Type B pancreatic cell (in vitro differentiated cells): ENCODE measurements at places on chromosomes 7 and 10.

DNA sequence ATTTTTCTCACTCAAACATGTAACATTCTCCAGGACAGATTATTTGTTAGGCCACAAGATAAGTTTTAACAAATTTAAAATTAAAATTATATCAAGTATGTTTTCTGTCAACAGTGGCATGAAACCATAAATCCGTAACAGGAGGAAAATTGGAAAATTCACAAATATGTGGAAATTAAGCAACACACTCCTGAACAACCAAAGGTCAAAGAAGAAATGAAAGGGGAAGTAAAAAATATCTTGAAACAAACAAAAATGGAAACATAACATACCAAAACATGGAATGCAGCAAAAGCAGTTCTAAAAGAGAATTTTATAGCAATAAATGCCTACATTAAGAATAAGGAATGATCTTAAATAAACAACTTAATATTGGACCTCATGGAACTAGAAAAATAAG lies 147.3 kb downstream of the ZEB1 start:
- H3K27ac ChIP-seq: no peak overlapping the region
- H3K4me3 ChIP-seq: no peak overlapping the region
- no peaks in the 10 kb centered on the region for H3K27me3 ChIP-seq
- no peak for DNase-seq
- no peaks in the 10 kb centered on the region for H3K4me1 ChIP-seq
- peaks cover 41% of the 10 kb centered on the region for H3K36me3 ChIP-seq

DNA sequence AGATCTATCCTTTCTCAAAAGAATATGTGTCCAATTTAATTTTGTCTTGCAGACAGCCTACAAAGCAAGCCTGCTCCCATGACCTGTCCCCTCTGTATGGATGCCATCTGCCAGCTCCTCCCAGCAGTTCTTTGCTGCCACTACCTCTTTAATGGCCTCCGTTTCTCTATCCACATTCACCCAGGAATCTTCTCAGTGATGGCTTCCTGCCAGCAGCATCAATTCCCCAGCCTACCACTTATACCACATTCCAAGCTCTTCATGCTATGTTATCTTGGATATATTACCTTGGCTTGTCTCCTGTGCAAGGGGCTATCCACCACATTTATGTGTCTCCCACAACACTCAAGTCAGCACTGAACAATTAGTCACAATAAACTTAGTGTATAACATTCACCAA lies 133.2 kb downstream of the VPS50 start:
- H3K27me3 ChIP-seq: no peaks in the 10 kb centered on the region
- H3K36me3 ChIP-seq: no peaks in the 10 kb centered on the region
- H3K4me1 ChIP-seq: no peaks in the 10 kb centered on the region
- DNase-seq: no peak

GRCh38 chr7:128831178-128831993 lies 1.2 kb downstream of the FLNC start:
- H3K27me3 ChIP-seq: peaks cover 11% of the 10 kb centered on the region
- DNase-seq: peak; percentile 83
- H3K4me1 ChIP-seq: peaks cover 24% of the 10 kb centered on the region
- H3K36me3 ChIP-seq: no peaks in the 10 kb centered on the region
- peak overlapping the region; percentile 88 for H3K4me3 ChIP-seq
- no peak overlapping the region for H3K27ac ChIP-seq

DNA sequence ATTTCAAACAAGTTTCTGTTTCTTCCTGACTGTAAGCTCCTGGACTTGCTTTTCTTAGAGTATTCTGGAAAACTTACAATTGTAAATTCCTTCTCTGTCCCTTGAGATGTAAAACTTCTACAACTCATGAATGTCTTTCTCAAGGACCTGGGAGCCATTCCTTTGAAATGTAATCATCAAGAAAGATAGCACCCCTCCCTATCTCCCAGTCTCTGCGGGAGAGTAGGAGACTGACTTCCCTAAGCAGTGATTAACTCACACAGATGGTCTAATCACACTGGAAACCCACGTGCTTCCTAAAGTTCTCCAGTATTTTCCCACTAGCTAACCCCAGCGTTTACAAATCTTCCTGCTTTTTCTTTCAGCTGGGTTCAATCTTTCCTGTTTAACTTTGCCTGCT lies 549.4 kb downstream of the SORCS1 start:
- no peaks in the 10 kb centered on the region for H3K36me3 ChIP-seq
- peaks cover 3% of the 10 kb centered on the region for H3K4me1 ChIP-seq
- H3K27me3 ChIP-seq: no peaks in the 10 kb centered on the region

DNA sequence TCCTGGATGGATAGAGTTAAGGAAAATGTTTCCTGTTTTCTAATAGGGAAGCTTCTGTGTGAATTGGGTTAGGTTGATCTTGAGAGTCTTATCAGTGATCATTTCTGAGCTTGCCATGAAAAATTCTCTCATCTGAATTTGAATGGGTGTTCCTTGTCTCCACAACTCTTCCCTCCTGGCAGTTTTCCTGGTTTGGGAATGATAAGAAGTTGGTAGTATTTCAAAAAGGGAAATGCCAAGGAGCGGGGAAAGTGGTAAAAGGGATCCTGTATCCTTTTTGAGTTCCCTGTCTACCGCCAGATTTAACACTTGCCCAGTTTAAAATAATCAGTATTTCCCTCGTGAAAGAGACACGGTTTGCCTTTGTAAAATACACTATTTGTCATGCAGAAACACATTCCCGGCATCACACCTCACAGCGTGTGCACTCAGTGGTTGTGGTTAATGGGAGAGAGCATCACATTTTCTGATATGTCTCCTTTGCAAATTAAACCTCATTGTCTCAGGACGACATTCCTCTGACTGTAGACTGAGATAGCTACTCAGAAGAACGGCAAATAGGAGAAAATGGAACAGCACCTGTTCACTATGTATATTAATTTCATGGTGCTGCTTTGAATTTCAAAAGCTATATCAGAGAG lies 113.2 kb upstream of the IFRD1 start:
- H3K36me3 ChIP-seq: peaks cover 18% of the 10 kb centered on the region

DNA sequence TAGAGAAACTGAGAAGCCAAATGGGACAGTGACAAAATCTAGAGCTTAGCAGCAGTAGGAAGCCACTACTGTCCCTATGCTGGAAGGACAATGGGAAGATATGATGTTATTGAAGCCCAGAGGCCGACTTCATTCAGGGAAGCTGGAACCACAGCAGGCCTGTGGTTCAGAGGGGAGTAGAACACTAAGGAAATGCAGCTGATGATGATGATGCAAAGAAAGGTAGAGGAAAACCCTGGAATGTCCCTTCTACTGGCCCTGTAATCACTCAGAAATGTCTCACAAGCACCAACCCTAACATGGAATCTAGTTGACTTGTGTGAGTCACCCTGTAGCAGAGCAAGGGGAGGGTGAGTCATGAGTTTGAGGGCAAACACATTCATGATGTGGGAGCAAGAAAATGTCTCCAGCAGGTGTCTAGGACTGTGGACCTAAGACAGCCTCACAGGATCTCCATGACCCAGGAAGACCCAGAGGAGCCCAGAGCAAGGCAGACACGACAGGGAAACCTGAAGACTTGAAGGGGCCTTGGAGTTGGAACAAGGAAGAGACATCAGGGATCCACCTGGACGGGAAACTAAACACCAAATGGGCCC lies 37.0 kb upstream of the LRRC17 start:
- no peak for DNase-seq
- H3K27me3 ChIP-seq: no peaks in the 10 kb centered on the region
- peak overlapping the region; percentile 94 for H3K27ac ChIP-seq
- no peaks in the 10 kb centered on the region for H3K36me3 ChIP-seq
- H3K4me3 ChIP-seq: peak overlapping the region; percentile 62

DNA sequence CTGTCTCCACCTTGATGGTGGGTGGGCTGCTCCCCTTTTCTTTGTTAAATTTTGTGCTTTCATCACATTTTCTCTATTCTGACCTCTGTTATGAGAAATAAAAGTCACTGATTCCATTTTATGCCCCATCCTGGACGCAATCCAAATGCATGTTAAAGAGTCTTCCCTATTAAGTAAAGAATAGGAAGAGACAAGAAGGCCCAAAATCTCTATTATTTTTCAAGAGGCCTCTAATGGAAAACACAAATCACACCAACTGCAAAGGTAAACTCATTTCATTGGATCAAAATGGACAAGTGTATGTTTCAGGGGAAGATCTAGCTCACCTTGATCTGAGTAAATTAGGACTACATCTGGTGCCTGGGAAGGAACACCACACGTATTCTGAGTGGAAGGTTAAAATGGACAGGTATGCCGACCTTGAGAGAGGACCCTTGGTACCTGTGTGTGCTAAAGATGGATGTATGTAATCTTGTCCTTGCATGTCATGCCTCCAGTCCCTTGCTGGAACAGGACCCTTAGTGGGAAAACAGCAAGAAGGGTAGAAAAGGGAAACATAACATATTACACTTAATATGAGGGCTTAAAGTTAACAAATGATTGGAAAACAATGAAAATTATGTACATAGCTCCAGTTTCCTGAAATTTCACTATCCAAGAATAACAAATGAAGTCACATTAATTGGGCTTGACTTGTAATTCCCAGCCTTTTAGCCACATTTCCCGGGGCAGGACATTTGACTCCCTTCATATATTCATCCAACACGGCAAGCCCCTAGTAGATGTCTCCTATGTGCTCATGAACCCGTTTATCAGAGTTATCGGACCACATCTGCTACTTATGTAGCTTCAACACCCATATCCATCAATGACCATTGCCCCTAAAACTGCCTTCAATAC lies 7.6 kb downstream of the IFIT2 start:
- no peaks in the 10 kb centered on the region for H3K27me3 ChIP-seq
- no peak for DNase-seq
- no peaks in the 10 kb centered on the region for H3K36me3 ChIP-seq
- no peak overlapping the region for H3K27ac ChIP-seq
- no peaks in the 10 kb centered on the region for H3K4me1 ChIP-seq

DNA sequence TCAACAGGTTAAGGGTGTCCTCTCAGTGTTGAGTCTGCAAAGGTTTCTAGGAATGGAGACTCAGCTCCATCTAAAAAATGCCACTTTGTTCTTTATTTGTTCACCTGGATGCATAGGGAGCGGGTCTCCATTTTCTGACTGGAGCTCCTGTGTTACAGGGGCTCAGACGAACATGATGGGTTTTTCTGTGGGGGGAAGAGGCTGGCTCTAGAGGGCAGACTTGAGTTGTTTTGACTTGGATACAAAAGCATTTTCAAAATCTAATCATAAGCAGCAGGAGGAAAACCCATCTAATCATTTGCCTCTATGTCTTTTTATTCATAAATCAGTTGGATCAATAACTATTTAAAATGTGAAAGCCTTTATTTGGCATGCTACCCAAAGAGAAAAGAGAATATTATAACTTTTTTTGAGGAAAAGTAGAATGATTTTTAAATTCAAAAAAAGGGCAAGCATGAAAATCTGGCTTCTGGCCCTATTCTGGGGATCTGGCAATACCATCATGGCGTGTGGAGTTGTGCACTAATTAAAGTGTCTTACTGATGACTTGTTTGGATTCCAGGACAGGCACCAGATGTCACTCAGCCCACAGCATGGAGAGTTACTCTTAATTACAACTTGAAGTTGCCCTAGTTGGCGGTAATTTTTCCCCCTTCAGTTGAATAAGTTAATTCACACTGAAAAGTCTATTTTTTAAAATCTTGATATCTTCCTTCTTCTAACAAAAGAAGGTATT lies 594.9 kb downstream of the REEP3 start:
- no peaks in the 10 kb centered on the region for H3K36me3 ChIP-seq
- H3K4me1 ChIP-seq: no peaks in the 10 kb centered on the region
- DNase-seq: no peak
- H3K27me3 ChIP-seq: peaks cover 3% of the 10 kb centered on the region
- H3K27ac ChIP-seq: no peak overlapping the region

DNA sequence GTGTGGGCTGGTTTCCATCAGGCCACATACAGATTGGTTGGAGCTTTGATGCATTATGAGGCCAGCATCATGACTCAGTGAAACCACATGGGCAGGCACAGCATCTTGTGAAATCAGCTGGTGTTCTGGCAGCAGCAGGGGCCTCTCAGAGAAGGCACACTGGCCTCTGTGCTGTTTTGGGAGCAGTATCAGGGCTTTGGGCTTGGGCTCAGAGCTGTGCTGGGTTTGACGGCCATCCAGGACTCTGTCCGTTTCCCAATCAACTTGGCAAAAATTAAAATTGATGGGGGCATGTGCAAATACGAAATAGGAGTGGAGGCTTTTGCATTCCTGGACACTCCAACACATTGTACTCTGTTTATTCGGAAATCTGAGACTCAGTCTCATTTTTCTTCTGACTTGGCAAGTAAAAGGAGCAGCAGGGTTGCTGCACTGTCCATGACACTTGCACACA lies 190.9 kb downstream of the BMPER start:
- H3K4me3 ChIP-seq: no peak overlapping the region
- peaks cover 10% of the 10 kb centered on the region for H3K4me1 ChIP-seq
- no peak overlapping the region for H3K27ac ChIP-seq
- no peak for DNase-seq

DNA sequence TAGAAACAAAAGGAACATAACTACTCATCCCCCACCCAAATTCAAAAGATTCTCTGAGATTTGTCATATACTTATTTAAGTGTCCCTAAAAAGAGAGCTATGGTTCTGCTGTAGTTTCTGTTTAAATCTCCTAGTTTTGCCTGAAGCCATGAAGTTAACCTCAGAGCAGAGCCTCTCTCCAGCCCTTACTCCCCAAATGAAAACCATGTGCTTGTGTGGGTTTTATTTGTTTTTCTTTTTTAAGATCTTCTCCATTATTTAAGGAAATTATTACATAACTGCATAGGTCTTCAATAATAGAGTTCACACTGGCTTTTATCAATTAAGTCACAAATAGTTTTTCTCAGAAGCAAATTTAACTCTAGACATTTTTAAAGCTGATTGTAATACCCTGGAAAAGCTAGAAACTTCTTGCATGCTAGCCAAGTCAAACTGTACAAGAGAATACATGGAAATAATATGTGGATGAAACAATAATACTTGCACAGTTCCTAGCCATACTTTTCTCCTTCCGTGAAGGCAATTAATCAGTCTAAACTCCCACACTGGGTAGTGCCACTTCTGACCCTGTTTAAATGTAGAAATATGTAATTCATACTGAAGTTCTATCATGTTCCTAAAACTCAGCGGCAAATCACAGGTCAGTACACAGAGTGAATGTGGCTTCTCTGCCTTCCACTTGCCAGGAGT lies 579.7 kb downstream of the SUGCT start:
- no peaks in the 10 kb centered on the region for H3K36me3 ChIP-seq
- H3K4me3 ChIP-seq: peak overlapping the region; percentile 26
- no peaks in the 10 kb centered on the region for H3K27me3 ChIP-seq
- DNase-seq: no peak

DNA sequence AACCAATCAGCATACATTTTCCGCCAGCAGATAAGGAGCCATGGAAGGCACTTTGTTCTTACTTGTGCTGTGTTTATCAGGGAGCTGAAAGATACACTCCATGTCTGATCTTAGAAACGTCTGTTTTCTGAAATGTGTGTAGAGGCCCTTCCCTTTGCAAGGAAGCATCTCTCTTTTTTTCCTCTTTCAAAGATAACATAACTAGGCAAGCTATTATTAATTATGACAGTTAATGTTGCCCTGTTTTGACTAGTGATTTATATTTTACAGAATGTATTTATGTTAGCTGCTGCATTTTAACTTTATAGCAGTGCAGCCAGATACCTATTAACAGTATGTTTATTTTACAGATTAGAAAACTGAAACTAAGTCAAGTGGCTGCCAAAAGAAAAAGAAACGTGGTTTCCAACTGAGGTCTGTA lies 683.2 kb upstream of the IGFBP3 start:
- H3K4me1 ChIP-seq: peaks cover 24% of the 10 kb centered on the region
- DNase-seq: no peak
- no peaks in the 10 kb centered on the region for H3K36me3 ChIP-seq
- peak overlapping the region; percentile 63 for H3K27ac ChIP-seq
- no peaks in the 10 kb centered on the region for H3K27me3 ChIP-seq

GRCh38 chr7:67571026-67571545 lies 574.5 kb downstream of the TYW1 start:
- no peak overlapping the region for H3K27ac ChIP-seq
- H3K36me3 ChIP-seq: no peaks in the 10 kb centered on the region
- DNase-seq: no peak
